ENCODE measurements at places on chromosomes 5 and 9. TPM values are rescaled to one million over a fixed set of nuclear protein-coding genes. Genes with fewer than 3 reads are reported as not detected.

AGXT2 gene
- not detected for total RNA-seq

GRCh38 chr5:72117307-72117706 is 10.0 kb downstream of the MAP1B start:
- DNase-seq = no peak

- DNase-seq = no peak
These were observed 236.0 kb downstream of the CD180 start for GRCh38 chr5:66960369-66961137.

DNA sequence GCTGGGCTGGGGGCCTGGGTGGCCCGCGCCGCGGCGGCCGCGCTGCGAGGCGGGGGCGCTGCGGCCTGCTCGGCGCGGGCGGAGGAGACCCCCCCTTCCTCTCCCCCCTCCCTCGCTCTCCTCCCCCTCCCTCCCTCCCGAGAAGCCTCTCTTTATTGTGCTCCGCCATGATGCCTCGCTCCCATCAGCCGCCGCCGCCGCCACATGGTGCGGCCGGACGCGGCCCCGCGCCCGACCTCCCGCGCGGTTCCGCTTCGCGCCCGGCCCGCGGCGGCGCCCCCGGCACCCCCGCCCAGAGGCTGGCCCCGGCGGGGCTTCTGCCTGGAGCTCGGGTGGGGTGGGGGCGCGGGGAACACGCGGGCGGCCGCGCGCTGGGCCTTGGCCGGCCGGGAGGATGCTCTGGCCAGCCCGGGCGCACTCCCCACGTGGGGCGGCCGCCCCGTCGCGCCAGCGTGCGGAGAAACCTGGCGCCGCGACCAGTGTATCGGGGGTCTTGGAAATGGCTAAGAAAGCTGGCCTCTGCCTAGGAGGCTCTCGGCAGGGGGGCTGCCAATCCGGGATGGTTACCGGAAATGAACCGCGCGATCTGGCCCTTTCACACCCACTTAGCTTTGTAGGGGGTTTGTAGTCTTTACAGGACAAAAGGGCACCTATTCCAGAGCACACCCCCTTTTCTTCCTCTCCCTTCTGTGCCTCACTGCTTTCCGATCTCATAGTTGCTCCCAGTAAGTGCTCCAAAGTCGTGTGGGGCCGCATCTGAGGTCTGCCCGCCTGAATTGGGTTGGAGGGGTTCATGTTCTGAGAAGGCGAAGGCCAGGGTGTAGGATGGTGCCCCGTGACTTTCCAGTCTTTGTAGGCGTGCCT is 1.0 kb downstream of the SET start:
- DNase-seq = no peak

- no peak for DNase-seq
These were observed 1.0 kb upstream of the PTBP3 start for GRCh38 chr9:112334432-112334841.

PCDHB14 gene
- 1.9 TPM for total RNA-seq

DNA sequence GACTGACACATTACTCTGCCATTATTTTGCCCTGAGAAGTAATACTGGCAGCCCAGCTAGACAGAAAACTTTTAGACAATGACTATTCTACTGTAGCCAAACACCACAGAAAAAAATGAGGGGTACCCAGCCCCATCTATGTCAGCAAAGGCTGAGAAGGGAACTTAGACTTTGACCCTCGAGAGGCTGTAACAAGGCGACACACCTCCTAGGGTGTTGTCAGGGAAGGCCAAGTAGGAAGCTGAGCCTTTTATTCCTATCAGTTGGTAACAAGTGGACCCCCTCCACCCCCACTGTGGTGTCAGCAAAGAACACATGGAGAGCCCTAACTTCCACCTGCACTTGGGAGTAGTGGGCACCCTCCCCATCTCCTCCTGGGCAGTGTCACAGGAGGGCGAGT is 55.6 kb downstream of the SPTLC1 start:
- DNase-seq = no peak

DNA sequence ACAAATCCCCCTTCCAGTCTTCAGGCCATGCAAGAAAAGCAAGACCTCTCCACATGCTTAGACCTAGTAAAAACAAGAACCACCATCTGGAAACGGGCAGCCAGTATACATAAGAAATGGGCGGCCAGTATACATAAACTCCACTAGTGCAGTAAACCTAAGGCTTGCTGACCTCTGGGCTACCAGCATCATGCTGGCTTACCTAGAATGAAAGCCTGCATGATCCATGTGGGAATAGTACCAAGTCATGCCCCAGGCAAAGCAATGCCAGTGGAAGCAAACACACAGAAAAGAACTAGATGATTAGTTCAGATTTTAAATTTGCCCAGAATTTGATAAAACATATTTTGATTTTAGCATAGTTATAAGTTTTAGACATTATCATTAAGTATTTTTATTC is 1346.4 kb downstream of the EFNA5 start:
- DNase-seq = no peak

- DNase-seq = no peak
These were observed 298.4 kb upstream of the PRDM9 start for GRCh38 chr5:23208959-23209431.
